ENCODE measurements at places on chromosomes 2 and 18.

GRCh38 chr2:55550368-55551102 lies 31.0 kb downstream of the CFAP36 start:
- peak; percentile 59 for DNase-seq

- peak; percentile 12 for DNase-seq
These were observed at the start of gene ACADL for GRCh38 chr2:210224941-210225672. ACADL (minus strand) TSS chr2:210225447; CDS start chr2:210225263, 184 bp downstream.

GRCh38 chr2:73156539-73157124 lies 43.9 kb upstream of the RAB11FIP5 start:
- peak; percentile 54 for DNase-seq

- DNase-seq = peak; percentile 50
These were observed 28.4 kb downstream of the HK2 start for GRCh38 chr2:74862020-74862964.

DNA sequence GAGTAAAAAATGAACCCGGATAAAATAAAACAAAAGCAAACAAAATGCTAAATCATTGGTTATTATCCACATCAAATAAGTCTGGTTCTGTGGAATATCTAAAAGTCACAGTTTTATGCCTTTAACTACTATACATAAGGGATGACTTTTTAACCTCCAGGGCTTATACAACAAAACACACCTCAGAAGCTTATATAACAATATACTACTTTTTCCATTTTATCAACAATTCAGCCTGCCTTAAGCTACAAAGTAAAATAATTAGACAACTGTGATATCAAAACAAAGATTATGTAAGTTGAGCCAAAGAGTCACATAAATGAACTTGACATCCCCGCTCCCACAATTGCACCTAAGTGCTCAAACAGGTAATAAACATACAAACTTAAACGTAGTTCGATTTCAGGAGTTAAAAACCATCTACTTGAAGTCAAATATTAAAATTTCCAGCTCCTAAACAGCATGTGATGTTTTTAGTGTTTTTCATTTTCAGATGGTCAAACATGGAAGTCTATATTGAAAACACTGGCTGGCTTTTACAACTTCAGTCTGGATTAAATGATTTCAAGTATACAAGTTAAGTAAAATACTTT lies 54.7 kb downstream of the ATIC start:
- no peak for DNase-seq

DNA sequence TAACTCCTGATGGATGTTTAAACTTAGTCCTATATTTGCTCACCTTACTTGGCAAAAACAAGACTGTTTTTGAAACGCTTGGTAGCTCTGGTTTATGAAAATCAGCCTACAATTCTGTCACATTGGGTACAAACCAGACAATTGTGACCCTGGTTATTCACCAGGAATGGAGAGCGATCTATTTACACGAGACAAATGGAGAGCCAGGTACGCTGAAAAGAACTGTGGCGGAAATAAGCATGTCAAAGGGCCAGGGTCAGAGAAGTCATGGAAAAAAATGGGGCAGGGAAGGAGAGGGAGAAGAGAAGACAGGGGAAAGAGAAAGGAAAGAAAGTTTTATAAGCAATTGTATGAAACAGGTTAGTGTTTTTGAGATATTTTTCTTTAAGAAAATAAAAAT lies 119.5 kb upstream of the ZFP36L2 start:
- DNase-seq = no peak

GRCh38 chr2:175726223-175726622 lies 275.8 kb downstream of the LNPK start:
- peak; percentile 8 for DNase-seq

DNA sequence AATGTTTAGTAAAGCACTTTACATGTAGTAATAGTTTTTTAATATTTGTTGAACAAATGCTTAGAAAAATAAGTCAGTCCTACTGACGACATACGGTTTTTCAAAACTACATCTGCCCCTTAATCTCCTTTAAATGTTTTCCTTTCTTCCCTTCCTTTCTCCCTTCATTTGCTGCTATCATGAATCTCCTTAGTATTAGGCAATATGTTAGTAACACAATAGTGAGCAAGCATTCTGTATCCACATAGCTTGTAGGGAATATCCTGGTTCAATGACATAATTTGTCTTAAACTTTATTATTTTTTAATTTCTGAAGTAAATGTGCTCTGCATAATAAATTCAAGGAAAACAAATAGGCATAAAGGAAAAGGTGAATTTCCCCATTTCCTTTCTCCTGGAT lies 79.1 kb downstream of the ACSL3 start:
- DNase-seq = no peak
